ENCODE measurements at places on chromosomes 7 and 10.

DNA sequence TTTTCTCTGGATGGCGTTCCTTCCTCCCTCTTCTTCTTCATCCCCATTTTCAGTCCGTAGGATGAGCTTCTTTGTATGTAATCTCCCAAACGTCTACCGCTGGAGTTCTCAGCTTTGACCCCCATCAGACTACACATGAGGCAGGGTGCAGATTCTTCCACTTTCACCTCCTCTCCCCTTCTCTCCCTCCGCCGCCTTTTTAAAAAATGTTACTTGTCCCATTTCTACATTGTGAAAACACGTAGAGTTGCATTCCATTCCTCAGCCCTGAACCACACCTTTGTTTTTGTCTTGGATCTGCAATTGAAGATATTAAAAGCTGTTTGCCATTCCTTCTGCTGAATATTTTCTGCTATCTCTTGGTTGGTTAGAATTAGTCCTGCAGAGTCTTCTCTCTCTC lies 6.2 kb downstream of the ADIRF start:
- no peak for DNase-seq

- no peak for DNase-seq
Measured at GRCh38 chr7:1957471-1958225, 275.1 kb downstream of the MAD1L1 start.

GRCh38 chr10:84683980-84684740 lies 355.8 kb downstream of the CCSER2 start:
- no peak for DNase-seq

- DNase-seq, result no peak
Measured at GRCh38 chr7:117737926-117738325, 135.3 kb downstream of the CTTNBP2 start.

DNA sequence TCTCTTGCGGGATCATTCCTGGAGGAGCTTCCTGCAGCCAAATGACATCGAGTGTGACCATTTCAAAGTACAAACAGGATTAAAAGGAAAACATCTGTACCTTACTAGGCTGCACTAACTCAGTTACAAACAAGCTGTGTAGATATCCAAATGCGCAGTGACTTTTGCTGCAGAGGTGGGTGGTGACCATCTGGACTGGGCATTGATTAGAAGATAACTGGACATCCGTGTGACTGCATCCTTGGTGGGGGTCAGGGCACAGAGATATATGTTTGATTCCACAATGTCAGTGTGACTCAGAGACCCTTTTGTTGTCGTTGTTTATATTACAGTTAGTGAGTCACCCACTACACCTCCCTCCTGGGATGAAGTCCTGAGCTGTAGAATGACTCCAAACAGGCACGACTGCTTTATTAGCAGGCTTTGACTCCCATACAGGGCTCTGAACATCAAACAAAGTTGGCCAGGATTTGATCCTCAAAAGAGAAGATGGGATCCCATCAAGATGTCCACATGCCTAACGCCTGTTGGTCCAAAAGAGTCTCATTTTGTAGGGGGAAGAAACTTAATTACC lies 56.7 kb upstream of the SDK1 start:
- no peak for DNase-seq

- DNase-seq, result no peak
Measured at GRCh38 chr10:96570511-96570910, 16.3 kb downstream of the TM9SF3 start.

DNA sequence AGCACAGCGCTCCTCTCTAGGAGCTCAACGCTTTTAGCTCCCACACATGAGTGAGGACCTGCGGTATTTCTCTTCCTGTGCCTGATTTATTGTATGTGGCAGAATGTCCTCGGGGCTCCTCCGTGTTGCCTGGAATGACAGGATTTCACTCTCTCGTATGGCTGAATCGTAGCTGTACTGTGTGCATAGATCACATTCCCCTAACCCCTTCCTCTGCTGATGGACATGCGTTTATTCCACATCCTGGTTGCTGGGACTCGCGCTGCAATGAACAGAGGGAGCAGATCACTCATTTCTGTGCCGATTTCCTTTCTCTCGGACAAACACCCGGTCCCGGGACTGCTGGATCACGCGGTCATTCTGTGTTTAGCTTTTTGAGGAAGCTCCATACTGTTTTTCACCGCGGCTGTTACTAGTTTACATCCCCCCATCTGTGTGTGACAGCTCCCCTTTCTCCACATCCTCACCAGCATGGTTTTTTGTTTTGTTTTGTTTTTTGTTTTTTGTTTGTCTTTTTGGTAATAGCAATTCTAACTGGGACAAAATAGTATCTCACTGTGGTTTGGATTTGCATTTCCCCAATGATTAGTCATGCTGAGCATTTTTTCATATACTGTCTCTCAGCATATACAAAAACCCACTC lies 76.3 kb downstream of the FOXL3 start:
- no peak for DNase-seq

DNA sequence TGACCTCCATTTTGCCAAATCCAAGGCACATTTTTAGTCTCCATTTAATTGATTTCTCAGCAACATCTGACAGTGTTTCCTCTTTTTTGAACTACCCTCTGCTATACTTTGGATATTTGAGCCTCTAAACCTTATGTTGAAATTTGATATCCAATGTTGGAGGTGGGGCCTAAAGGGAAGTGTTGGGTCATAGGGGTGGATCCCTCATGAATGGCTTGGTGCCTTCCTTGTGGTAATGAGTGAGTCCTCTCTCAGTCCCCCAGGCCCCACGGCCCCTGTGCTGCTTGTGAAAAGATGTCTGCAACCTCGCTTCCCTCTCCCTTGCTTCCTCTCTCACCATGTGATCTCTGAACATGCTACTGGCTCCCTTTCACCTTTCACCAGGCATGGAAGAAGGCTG lies 96.8 kb upstream of the DGKB start:
- DNase-seq, result no peak
